Hindlimb muscle (tissue), 1 donor: ENCODE measurements at places on chromosomes 11 and 22. TPM values are rescaled to one million over a fixed set of nuclear protein-coding genes. Genes with fewer than 3 reads are reported as not detected.

GRCh38 chr11:47177229-47177845, 658 bp upstream of the ARFGAP2 start:
- peak; percentile 74 for DNase-seq

- DNase-seq: no peak
Measured at GRCh38 chr22:26658161-26658560, 773 bp downstream of the MIAT start.

- DNase-seq: no peak
Measured at GRCh38 chr11:46490666-46491065, 99.1 kb upstream of the CHRM4 start.

DNA sequence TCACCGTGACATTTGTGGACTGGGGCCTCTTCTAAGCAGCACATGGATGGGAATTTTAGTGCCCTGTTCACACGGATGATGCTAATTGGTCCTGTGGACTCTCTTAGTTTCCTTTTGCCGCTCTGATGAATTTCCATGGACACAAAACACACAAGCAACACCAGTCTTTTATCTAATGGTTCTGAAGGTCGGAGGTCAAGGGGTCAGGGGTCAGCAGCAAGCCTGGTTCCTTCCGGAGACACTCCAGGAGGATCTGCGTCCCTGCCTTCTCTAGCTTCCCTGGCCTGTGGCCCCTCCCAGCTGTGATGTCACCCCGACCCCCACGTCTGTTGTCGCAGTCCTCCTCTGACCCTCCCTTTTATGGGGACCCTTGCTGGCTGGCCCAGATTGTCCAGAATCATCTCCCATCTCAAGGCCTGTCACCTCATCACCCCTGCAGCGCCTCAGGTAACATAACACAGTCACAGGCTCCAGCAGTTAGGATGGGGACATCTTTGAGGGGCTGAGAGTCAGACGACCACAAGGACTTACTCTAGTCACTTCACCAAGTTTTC, 6.8 kb downstream of the NADSYN1 start:
- no peak for DNase-seq

DNA sequence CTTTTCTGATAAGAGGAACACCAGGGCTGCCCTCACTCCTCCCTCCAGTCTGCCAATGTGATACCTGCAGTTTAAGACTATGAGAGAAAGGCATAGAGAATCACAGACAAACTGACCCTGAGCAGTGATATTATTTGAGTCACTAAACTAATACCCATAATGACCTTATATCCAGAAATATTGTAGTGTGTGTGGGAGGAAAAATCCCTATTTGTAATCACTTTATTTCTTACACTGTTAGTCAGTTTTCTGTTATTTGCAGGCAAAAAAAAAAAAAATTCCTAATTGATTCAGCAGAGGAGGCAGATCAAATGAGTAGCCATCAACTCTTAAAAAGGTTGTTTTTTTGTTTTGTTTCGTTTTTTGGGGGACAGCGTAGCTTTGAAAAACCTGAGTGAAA, 82.5 kb downstream of the MAML2 start:
- no peak for DNase-seq

DNA sequence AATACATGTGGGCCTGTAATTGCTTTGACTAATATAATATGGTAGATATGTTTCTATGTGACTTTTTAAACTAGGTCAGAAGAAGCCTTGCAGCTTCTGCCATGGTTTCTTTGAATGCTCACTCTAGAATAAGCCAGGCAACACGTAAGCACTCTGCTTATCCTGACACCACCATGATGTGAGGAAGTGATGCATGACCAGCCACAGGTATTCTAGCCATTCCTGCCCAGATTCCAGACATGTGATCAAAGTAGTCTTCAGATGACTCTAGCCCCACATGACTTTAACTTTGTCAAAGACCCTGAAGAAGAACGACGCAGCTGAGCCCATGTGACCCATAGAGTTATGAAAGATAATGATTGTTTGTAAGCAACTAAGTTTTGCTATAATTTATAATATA, 276.1 kb upstream of the NCAM1 start:
- no peak for DNase-seq

DNA sequence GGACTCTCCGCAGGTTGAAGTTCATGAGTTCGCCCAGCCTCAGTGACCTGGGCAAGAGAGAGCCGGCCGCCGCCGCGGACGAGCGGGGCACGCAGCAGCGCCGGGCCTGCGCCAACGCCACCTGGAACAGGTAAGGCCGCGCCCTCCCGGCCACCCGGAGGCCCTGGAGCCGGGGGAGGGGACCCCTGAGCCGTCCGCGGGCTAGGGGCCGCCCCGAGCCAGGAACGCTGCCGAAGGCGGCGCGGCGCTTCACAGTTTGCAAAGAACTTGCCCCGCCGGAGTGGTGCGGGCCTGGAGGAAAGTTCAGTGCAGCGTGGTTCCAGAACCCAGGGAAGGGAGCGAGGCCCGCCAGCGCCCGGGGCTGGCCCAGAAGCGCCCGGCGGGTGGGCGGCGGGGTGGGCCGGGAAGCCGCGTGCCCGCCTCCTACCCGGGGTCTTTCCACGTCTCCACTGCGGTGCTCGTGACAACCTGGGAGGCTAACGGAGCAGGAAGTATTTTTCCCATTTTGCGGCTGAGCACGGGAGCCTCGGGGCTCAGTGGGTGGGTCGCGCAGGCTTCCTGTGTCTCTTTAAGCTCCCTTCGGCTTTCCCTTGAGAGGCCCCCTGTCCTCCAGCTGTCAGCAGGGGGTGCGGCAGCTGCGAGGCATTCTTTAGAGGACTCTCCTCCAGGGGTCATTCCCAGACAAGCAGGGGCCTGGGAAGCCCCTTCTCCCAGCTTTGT, 635 bp downstream of the PRR5 start:
- DNase-seq: no peak

Gene SYT9
- 0.27 TPM for polyA plus RNA-seq

Gene RBMXL2
- not detected for polyA plus RNA-seq

Gene MS4A6E
- not detected for polyA plus RNA-seq
